ENCODE measurements at places on chromosomes 11 and 22.

- H3K27me3 ChIP-seq: no peaks in the 10 kb centered on the region
- no peak for DNase-seq
- no peaks in the 10 kb centered on the region for H3K4me1 ChIP-seq
- no peaks in the 10 kb centered on the region for H3K36me3 ChIP-seq
- H3K27ac ChIP-seq: no peak overlapping the region
- H3K4me3 ChIP-seq: no peak overlapping the region
Measured at GRCh38 chr11:100923555-100923954, 206.1 kb downstream of the PGR start.

GRCh38 chr11:119700536-119701346, 28.3 kb downstream of the NECTIN1 start:
- peaks cover 7% of the 10 kb centered on the region for H3K27me3 ChIP-seq
- H3K36me3 ChIP-seq: no peaks in the 10 kb centered on the region
- H3K4me1 ChIP-seq: peaks cover 5% of the 10 kb centered on the region
- peak overlapping the region; percentile 23 for H3K27ac ChIP-seq

DNA sequence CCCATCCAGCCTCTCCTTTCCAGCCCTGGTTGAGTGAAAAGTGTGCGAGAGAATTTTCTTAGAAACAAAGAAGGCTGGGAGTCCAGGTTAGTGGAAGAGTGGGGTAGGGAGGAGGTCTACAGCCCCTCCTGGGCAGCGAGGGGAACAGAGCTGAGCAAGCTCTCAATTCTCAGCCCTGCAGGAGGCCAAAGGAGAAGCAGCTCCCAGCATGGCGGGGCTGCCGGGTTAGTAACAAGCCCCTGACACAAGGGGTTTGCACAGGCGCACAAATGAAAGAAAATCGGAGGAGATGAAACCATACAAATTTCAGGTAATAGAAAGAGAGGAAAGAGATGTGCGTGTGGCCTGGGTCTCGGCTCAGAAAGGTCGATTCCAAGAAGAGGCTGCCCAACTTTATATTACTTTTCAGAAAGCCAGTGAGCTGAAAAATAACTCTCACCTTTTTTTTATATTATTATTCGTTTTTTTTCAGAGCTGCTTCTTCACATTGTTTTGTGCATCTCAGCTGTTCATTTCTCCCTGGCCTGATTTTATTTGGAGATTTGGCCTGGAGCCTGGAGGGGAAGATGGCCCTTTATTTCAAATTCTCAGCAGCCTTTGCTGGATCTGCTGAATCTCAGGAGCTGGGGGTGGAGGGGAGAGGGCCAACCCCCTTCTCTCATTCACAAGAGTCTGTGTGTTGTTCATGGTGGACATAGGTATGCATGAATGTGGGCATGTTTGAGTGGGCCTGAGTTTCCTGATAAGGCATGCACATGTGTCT, 583.2 kb downstream of the BUD13 start:
- no peak overlapping the region for H3K27ac ChIP-seq
- H3K27me3 ChIP-seq: peaks cover 40% of the 10 kb centered on the region
- no peaks in the 10 kb centered on the region for H3K4me1 ChIP-seq
- DNase-seq: no peak

DNA sequence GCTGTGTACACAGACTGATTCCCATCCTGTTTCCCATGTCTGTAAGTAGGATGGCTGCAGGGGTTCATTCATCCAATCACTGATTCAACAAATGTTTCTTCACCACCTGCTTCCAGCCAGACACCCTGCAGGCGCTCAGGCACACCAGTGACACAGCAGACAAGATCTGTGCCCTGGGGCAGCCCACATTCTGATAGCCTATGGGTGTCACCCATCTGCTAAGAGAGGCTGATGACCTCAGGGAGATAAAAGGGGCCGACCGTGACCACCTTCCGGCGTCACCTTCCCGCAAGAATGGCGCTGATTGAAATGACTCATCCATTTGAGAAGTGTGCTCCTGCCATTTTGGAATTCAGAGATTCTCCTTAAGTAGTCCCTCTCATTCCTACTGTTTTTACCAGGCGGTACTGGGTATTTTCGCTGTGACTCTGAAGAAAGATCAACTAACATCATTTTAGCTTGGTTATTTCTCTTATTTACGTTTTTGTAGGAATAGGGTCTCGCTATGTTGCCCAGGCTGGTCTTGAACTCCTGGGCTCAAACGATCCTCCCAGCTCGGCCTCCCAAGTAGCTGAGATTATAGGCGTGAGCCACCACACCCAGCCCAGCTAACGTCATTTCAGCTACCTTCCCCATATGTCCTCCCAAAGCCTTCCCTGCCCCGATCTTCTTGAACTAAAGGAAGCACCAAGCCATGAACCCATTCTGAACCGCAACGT, 73.2 kb upstream of the BID start:
- no peak overlapping the region for H3K4me3 ChIP-seq
- no peak for DNase-seq
- peak overlapping the region; percentile 32 for H3K27ac ChIP-seq

DNA sequence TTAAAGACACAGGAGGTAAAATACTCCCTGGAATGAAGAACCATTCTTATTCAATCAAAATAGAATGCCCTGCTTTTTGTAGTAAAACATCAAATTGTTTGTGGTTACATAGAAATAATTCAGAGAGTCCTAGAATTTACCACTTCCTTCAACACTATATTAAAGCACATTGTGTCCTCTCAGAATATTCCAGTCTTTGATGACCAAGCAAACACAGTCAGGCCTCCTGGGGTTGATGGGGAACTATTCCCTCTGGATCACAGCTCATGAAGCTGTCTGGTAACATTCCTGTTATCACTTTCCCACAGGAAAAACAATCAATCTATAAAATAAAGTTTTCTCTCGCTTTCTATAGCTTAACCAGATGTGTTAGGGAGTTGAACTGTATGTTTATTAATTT, 389.3 kb downstream of the KCNA4 start:
- DNase-seq: no peak
- H3K4me1 ChIP-seq: no peaks in the 10 kb centered on the region
- no peak overlapping the region for H3K27ac ChIP-seq
- no peak overlapping the region for H3K4me3 ChIP-seq
- no peaks in the 10 kb centered on the region for H3K36me3 ChIP-seq

DNA sequence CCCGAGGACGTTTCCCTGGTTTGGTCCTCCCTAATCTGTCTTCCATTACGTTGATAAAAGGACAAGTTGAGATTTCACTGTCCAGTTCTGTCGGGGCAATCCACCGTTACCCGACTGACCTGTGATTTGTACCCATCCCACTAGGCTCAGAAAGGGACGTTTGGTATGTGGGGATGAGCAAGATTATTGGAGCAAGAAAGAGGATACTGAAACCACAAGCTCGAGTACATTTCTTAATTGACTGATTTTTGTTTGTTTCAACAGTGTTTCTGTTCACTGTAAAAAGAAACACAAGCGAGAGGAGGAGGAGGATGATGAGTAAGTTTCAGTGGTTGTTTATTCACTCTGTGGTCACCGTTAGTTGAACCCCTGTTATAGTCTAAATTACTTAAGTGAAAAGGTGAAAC, 969 bp downstream of the CCDC117 start:
- peak overlapping the region; percentile 91 for H3K4me3 ChIP-seq
- no peaks in the 10 kb centered on the region for H3K27me3 ChIP-seq
- peaks cover 59% of the 10 kb centered on the region for H3K36me3 ChIP-seq
- DNase-seq: no peak

DNA sequence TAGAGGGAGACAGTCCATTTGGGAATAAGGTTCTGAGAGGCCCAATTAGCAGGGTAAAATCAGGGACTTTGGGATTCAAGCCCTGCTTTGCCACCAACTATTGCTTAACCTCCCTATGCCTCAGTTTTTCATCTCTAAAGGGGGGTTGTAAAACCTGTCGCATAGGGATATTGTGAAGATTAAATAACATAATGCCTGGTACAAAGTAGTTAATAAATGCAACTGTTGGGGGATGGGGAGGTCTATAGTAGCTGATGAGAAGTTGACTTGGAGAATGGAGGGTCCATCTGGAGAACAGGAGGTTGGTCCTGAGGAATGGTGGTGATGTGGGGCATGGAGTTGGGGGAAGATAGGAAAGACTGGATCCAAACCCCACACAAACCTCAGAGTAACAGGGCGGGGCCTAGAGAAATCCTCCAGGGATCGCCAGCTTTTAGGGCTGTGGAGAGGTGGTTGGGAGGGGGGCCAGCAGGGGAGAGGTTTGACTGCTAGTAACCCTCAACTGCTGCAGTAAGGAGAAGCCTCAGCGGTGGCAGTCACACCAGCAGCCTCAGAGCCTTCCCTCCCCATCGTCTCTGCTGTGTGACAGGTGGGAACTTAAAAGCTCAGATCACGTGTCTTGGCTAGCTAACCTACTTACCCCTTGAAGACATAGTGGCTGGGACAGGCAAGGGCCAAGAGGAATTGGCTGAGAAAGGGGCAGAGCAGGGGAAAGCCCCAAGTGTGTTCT, 1.1 kb upstream of the ABCG4 start:
- no peaks in the 10 kb centered on the region for H3K36me3 ChIP-seq
- H3K27me3 ChIP-seq: peaks cover 34% of the 10 kb centered on the region
- peak overlapping the region; percentile 60 for H3K4me3 ChIP-seq
- peaks cover 8% of the 10 kb centered on the region for H3K4me1 ChIP-seq
- H3K27ac ChIP-seq: no peak overlapping the region
- DNase-seq: peak; percentile 16

DNA sequence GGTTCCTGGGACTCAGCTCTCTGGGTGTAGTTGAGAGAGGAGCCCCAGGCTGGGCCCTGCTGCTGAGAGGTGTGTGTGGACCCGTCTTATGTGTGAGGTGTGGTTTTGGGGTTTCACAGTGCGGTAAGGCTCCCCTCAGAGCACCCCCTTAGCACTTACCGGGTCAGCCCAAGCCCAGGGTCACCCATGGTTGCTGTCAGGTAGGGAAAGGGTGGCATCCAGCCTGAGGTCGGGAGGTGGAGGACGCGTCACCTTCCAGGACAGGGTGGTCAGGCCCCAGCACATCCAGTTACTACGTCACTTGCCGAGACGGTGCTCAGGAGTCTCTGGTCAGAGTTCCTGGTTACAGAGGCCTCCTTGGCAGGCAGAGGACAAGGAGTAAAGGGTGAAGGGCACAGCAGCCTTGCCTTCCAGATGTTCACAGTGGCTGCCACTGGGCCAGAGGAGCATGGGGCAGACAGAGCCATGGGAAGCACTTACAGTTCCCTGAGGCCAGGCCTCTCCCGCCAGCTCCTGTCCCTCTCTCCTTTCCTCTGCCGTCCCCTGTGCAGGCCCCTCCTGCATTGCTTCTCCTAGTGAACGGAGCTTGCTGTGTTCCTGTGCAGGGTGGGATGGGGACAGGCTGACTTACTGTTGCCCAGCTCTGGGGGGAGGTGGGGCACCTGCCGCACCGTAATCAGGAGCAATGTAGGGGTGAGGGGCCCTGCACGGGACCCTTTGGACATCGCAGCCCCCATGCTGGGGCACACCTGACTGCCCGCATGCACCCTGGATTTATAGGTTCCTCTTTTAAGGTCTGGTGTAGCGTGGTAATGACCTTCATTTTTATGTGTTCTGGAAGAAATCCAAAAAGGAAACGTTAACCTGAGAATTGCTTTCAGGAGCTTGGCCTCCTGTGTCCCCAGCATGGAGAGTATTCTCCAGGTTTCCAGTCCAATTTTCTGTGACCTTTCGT, 285.9 kb downstream of the TBC1D22A start:
- H3K4me1 ChIP-seq: peaks cover 58% of the 10 kb centered on the region
- peak overlapping the region; percentile 80 for H3K27ac ChIP-seq
- no peak for DNase-seq
- peak overlapping the region; percentile 66 for H3K4me3 ChIP-seq
- no peaks in the 10 kb centered on the region for H3K27me3 ChIP-seq
- peaks cover 2% of the 10 kb centered on the region for H3K36me3 ChIP-seq

GRCh38 chr22:37616201-37617083, 7.8 kb downstream of the GGA1 start:
- no peak for DNase-seq
- H3K4me1 ChIP-seq: no peaks in the 10 kb centered on the region
- H3K36me3 ChIP-seq: peaks cover 47% of the 10 kb centered on the region
- no peak overlapping the region for H3K27ac ChIP-seq
- no peak overlapping the region for H3K4me3 ChIP-seq

DNA sequence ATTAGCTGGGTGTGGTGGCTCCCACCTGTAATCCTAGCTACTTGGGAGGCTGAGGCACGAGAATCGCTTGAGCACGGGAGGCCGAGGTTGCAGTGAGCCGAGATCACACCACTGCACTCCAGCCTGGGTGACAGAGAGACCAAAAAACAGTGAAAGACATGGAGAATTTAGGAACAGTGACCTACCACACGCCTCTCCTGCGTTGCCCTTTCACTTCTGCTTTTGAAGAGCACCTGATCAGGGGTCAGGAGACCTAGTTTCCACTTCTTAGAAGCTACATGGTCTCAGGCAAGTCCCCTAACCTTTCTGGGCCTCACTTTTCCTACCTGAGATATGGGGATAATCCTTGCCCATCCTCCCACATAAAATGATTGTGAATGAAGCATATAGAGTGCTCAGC, 12.2 kb downstream of the SLC35C1 start:
- peaks cover 8% of the 10 kb centered on the region for H3K27me3 ChIP-seq
- no peaks in the 10 kb centered on the region for H3K36me3 ChIP-seq
- no peak overlapping the region for H3K27ac ChIP-seq
- peaks cover 2% of the 10 kb centered on the region for H3K4me1 ChIP-seq
- no peak for DNase-seq

- H3K36me3 ChIP-seq: peaks cover 4% of the 10 kb centered on the region
- no peak for DNase-seq
- no peak overlapping the region for H3K4me3 ChIP-seq
- H3K27ac ChIP-seq: no peak overlapping the region
- H3K4me1 ChIP-seq: peaks cover 16% of the 10 kb centered on the region
Measured at GRCh38 chr11:96070453-96070852, 146.5 kb upstream of the MTMR2 start.

GRCh38 chr11:21480240-21480639, 712.6 kb upstream of the ANO5 start:
- DNase-seq: no peak
- no peaks in the 10 kb centered on the region for H3K36me3 ChIP-seq
- no peaks in the 10 kb centered on the region for H3K4me1 ChIP-seq

DNA sequence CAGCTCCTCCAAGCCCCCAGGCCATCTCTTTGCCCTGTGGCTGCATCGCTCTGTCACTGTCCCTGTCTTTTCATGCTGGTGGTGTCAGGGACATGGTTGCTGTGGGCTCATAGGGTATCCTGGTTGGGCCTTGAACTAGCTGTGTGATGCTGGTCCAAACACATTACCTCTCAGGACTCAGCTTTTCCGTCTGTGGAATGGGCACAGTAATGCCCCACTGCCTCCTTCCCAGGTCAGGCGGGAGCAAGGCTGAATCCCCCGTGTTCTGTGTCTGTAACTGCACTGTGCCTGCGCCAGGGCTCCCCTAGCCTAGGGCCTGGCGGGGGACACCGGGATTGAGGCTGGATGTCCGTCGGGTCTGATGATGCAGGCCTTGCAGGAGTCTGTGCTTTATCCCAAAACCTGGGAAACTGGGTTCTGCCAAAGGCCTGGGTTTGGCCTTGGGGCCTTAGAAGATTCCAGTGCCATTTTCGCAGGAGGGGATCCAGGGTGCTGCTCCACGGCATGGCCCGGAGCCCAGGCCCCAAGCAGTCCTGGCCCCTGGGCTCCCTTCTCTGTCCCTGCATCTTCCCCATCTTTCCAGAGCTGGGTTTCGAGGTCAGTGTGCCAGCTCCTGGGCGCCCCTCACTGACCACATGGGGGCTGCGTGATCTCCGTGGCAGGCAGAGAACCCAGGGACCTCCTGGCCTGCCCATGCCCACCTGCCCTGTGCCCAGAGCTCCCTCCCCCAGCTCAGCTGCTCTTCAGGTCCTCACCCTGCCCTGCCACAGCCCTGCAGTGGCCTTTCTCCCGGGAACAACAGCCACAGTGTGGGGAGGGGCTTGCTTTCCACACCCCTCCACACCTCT, 32.7 kb upstream of the CELSR1 start:
- H3K4me3 ChIP-seq: no peak overlapping the region
- peaks cover under 1% of the 10 kb centered on the region for H3K4me1 ChIP-seq
- H3K27me3 ChIP-seq: no peaks in the 10 kb centered on the region

Data from effector memory CD8-positive, alpha-beta T cell (primary cell).